Activated CD4-positive, CD25-positive, alpha-beta regulatory T cell (primary cell): ENCODE measurements at places on chromosomes 5 and 9.

DNA sequence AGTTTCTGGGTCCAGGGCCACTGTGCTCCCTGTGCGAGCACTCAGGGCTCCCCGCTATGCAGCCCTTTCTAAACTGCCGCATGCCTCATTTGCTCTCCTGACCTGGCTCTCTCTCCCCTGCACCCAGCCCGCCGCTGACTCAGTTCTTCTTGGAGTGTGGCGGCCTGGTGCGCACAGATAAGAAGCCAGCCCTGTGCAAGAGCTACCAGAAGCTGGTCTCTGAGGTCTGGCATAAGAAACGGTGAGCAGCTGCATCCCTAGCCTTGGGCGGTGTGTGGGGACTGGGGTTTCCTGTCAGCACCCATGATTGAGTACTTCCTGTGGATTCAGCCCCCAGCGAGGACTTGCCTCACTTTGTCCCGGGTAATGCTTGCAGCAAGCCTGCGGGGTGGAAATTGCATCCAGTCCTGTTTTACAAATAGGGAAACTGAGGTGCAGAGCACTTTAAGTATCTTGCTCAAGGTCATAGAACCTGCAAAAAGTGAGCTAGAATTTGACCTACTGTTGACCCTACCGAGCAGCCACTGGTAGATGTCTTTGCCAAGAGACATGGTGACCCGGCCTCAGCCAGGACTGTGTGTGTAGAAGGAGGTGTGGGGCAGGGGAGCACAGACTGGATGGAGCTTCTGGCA lies 27.9 kb downstream of the USP20 start:
- DNase-seq = peak; percentile 50

GRCh38 chr5:82635561-82636288 lies 357.6 kb upstream of the RPS23 start:
- no peak for DNase-seq

GRCh38 chr5:143871672-143872071 lies 59.7 kb downstream of the HMHB1 start:
- DNase-seq = no peak

GRCh38 chr9:136996361-136997292 lies at the start of gene CLIC3:
TSS of gene CLIC3 (minus strand) at chr9:136996568. CDS start at chr9:136996543, 25 bp downstream.
- no peak for DNase-seq

DNA sequence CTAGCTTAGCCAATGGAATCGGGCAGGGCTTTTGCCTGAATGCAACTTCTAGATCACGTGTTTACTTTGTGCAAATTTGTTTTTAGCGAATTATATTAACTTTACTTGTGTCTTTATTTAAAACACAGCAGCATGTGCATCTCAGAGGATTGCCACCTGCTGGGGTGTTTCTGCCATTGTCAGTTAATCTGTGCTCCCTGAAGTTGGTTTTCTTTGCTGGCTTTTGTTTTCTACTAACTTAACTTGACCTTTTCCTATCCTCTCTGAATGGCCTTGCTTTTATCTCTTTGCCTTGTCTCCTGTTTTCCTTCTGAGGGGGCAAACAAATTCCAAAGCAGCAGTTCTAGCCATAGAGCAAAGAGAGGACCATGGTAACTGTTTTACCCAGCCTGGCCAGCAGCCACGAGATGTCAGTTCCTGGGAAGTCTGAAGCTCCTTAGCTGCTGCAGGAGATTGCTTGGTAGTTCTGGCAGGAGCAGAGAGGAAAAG lies 67.6 kb downstream of the ARHGEF28 start:
- DNase-seq = no peak

- no peak for DNase-seq
These were observed 183.9 kb downstream of the LRRC70 start for GRCh38 chr5:62762503-62762902.
